ENCODE measurements at places on chromosomes 2 and 18. TPM values are rescaled to one million over a fixed set of nuclear protein-coding genes. Genes with fewer than 3 reads are reported as not detected.
A peak's percentile ranks its signal among the peaks of the same experiment; 100 is the strongest.

DNA sequence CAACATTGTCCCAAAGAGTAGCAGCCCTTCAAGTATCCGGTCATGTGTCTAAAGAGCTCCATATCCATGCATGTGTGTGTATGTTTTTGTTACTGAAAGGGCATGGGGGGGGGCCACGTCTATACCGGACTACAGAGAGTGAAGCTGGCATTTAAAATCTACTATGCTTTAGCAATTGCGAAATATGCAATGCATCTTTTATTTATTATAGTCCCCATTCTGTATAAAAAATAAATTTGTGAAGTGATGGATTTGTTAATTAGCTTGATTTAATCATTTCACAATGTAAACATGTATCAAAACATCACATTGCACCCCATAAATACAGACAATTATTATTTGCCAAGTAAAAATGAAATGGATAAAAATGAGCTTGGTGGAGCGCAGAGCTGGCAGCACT is 149.4 kb upstream of the ID2 start:
- no peak for DNase-seq

DNA sequence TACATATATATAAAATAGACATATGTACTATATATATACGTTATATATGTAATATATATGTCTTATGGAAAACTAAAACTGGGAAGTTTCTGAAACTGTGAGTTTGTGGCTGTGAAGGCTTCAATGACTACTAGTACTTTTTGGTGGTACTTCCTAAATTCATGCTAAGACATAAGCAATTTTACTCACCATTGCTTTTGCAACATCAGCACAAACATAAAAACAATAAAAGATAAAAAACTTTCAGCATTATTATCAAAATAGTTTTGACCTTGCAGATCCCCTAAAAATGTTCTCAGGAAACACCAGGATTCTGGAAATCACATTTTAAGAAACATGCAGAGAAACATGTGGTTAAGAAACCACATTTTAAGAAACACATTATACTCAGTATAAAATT is 269.9 kb downstream of the PID1 start:
- DNase-seq: no peak

GRCh38 chr18:8765783-8766463 is 60.6 kb downstream of the MTCL1 start:
- no peak for DNase-seq

GRCh38 chr2:189177251-189177840 is 2.2 kb downstream of the COL5A2 start:
- DNase-seq: no peak

DNA sequence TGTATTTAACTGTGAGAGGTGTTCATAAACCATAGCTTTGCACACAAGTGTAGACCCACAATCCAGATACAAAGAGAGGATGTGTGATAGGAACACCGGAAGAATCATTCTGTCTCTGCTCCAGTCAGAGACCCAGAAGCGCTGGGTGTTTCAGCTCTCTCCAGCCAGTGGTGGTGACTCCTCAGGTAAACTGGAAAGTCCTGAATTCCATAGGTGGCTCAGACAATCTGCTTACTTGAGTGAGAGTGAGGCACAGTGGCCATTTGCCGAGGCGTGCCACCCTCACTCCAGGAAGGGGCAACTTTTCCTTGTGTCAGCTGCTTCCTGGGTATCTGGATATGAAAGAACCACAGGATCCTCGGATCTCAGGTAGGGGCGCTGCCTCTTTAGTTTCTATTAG is 171.5 kb downstream of the KCNS3 start:
- no peak for DNase-seq

GRCh38 chr2:45172760-45173392 is 163.6 kb upstream of the SIX2 start:
- no peak for DNase-seq

- DNase-seq: no peak
Observed at GRCh38 chr2:625415-626333, 51.5 kb downstream of the TMEM18 start.

- DNase-seq: no peak
Observed at GRCh38 chr2:45259138-45259537, 249.9 kb upstream of the SIX2 start.

DNA sequence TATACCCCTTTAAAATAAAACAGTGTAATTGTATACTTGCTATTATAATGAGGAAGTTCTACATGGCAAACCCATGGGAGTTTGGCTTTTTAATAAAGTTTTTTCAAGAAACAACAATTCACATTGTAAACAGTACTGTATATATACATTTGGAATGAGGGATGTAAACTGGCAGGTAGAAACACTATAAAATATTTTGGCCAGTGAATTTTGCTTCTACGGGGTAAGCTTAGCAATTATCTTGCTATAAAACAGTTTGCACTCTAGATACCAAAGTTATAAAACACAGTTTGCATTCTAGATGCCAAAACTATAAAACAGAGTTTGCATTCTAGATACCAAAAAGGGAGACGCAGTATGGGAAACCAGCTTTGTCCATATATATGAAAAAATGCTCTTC is 16.6 kb downstream of the THUMPD2 start:
- DNase-seq: no peak

DNA sequence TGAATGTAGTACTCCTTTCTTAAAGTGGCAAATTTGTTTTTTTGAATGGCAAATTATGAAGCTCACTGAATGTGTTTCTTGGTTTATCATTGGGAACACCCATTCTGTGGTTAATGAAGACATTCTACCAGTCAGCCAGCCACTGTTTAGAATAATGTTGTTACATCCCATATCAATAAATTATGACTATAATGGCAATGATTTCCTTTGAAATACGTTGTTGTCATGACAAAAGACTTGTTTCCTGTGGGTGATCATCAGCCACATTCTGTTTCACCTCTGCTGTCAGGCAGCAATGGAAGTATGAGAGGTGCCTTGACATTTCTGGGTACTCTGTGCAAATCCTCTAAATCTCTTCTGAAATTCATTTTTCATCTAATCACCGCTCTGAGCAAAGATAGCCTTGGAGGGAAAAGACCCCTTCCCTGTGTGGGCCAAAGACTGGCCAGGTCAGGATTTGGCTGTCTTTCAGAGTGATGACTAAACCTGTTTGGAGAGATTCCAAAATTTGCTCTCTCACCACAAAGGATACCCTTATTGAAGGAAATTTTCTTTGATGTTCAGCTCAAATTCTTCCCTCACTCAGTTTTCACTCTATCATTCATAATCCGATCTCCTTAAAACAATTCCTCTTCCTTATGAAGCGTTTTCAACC is 869.2 kb downstream of the BCL11A start:
- no peak for DNase-seq

DNA sequence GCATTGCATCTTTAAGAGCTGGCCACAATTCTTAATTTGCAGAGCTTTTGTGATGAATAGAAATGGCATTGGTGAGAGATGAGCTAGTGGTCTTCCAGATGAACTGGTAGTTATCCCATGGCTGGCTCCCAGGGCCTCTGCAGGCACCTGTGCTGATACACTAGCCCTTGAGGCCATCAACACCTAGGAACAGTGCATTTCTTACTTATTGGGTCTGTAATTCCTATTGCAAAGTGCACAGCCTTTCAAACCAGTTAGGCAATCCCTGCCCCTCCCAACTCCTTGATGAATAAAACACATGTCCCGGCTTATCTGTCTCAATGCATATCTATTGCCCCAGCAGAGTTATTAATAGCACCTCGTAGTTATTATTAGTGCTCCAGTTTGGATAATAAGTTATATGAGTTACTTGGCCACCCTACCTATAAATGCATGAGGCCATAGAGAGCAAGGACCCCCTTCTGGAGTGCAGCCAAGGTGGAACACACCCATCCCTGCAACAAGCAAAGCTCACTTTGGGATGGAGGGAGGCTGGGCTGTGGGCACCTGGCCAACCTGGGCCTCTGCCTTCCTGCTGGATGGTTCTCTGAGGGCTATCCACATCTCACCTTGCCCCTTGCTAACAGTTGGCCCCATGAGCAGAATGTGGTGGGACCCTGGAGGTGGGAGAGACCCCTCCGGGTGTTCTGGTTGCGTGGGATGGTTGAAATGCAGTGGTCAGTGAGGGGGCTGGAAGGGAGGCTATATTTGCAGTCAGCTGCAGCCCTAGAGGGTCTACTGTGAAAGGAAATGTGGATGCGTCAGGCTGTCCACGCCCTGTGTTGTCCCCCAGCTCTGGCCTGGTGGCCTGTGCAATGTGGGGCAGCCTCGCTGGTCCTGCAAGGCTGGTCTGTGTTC is 455.9 kb upstream of the HS6ST1 start:
- DNase-seq: peak; percentile 22

GRCh38 chr2:149355716-149356422 is 25.5 kb downstream of the LYPD6 start:
- DNase-seq: no peak

- DNase-seq: no peak
Observed at GRCh38 chr2:216041438-216041837, 28.1 kb upstream of the MREG start.

DNA sequence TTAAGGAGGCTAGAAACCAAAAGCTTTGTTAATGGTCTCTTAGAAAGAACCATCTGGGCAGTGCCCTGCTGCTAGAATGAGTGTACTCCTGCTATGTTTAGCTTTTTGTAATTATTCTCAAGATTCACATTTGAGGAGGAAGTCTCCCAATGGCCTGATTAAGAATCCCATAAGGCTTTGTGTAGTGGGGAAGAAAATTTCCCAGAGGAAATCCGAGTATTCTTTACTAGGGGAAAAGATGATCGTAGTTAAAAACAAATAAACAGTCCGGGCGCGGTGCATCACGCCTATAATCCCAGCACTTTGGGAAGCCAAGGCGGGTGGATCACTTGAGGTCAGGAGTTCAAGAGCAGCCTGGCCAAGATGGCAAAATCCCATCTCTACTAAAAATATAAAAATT is 117.9 kb downstream of the PTRHD1 start:
- DNase-seq: no peak

The ZNF521 gene
- total RNA-seq: 5.7 TPM

The EPB41L3 gene
- 13.9 TPM for total RNA-seq

The MSTN gene
- total RNA-seq: not detected

The ADAM23 gene
- 3.9 TPM for total RNA-seq

The THAP4 gene
- 17.5 TPM for total RNA-seq

The HJURP gene
- total RNA-seq: 2.7 TPM

The SPR gene
- 74.8 TPM for total RNA-seq

The NEU2 gene
- total RNA-seq: not detected

The FAP gene
- not detected for total RNA-seq

The PDE1A gene
- total RNA-seq: 0.58 TPM

Measured in stomach (tissue), 19 donors.